Fibroblast of villous mesenchyme (primary cell): ENCODE measurements at places on chromosomes 3 and 15. TPM values are rescaled to one million over a fixed set of nuclear protein-coding genes. Genes with fewer than 3 reads are reported as not detected.

Gene POPDC2
- 1.3 TPM in 2 replicates for total RNA-seq

Gene SLC6A20
- total RNA-seq, result not detected in 2 replicates

Gene LYZL4
- total RNA-seq, result not detected in 2 replicates

Gene TEX55
- total RNA-seq, result not detected in 2 replicates

Gene CISH
- total RNA-seq, result 0.86 and 0.97 TPM in 2 replicates

Gene DCLK3
- total RNA-seq, result under 0.01 TPM in 1 of 2 replicates, not detected in the other

Gene PLA2G4E
- not detected in 2 replicates for total RNA-seq

Gene SAMD7
- total RNA-seq, result not detected in 2 replicates

Gene CMC1
- 4.3 and 7.1 TPM in 2 replicates for total RNA-seq

Gene GCSAM
- total RNA-seq, result not detected in 2 replicates

Gene SLC6A1
- total RNA-seq, result not detected in 2 replicates

Gene SNX33
- 19.9 and 23.8 TPM in 2 replicates for total RNA-seq

Gene AADACL2
- not detected in 2 replicates for total RNA-seq

Gene PDCD10
- 79.9 and 84.1 TPM in 2 replicates for total RNA-seq

Gene TMEM40
- total RNA-seq, result under 0.01 TPM in 1 of 2 replicates, not detected in the other
